ENCODE measurements at places on chromosomes 16 and 17. TPM values are rescaled to one million over a fixed set of nuclear protein-coding genes. Genes with fewer than 3 reads are reported as not detected.

The KARS1 gene
- polyA plus RNA-seq = 105 TPM

The FAAP100 gene
- polyA plus RNA-seq = 21.4 TPM

The CCL3 gene
- polyA plus RNA-seq = 526 TPM

GRCh38 chr17:78993241-78993956 is 13.7 kb upstream of the LGALS3BP start:
- no peaks in the 10 kb centered on the region for H3K4me1 ChIP-seq
- no peak overlapping the region for H3K4me3 ChIP-seq
- peak; percentile 57 for DNase-seq
- H3K27ac ChIP-seq = no peak overlapping the region
- H3K36me3 ChIP-seq = peaks cover 24% of the 10 kb centered on the region

GRCh38 chr16:88477631-88478519 is 24.8 kb downstream of the ZFPM1 start:
- H3K4me1 ChIP-seq = peaks cover 17% of the 10 kb centered on the region
- H3K27me3 ChIP-seq = no peaks in the 10 kb centered on the region
- no peaks in the 10 kb centered on the region for H3K36me3 ChIP-seq
- no peak for DNase-seq
- H3K27ac ChIP-seq = no peak overlapping the region

- no peak for DNase-seq
- no peaks in the 10 kb centered on the region for H3K4me1 ChIP-seq
- H3K27me3 ChIP-seq = no peaks in the 10 kb centered on the region
- H3K27ac ChIP-seq = no peak overlapping the region
Measured at GRCh38 chr16:59044616-59045015, 310.5 kb upstream of the GOT2 start.

DNA sequence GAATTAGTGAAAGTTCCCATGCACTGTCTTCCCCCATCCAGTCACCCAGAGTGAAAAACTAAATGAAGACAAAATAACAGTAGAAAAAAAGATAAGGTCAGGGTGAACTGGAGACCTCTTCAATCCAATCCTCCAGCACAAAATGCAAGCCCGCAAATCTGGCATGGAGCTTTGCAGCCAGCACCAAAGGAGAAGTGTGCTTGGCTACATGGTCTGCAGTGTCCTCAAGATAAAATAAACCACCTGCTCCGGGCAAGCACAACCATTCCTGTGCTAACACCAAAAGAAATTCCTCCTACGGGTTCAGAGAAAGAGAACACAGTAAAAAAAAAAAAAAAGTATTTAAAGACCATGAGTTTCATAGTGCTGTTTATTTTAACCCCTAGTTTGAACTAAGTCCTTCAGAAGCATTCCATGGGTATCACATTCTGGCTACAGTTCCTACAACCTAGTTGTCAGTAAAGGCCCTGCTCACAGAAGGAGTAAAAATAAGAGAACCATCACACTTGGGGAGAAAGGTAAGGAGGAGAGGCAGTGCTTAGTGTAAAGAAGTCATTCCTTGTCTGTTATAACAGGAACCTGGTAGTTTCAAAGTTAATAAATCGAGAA is 109.1 kb downstream of the GAS7 start:
- no peaks in the 10 kb centered on the region for H3K36me3 ChIP-seq
- H3K27me3 ChIP-seq = no peaks in the 10 kb centered on the region
- H3K27ac ChIP-seq = no peak overlapping the region

DNA sequence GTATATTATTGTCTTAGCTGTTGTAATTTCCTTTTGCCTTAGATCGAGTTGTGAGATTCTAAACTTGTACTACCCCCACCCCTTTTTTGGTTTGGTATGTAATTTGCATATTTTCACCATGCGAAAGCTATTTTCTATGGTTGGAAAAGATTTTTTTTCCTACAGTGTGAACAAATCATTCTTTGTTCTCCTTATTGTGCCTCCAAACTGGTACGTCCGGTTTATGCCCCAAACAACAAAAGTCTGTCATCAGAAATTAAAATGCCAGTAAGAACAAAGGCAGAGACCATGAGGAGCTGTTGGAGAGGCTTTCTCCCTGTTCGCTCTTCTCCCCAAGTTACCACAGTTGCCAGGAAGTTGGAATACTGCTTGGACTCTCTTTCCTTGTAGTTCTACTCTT is 66.1 kb downstream of the BCAS3 start:
- H3K27me3 ChIP-seq = no peaks in the 10 kb centered on the region
- H3K4me1 ChIP-seq = no peaks in the 10 kb centered on the region
- no peaks in the 10 kb centered on the region for H3K36me3 ChIP-seq
- DNase-seq = peak; percentile 85
- H3K27ac ChIP-seq = no peak overlapping the region
- no peak overlapping the region for H3K4me3 ChIP-seq

GRCh38 chr16:70576431-70577255 is 53.0 kb downstream of the SF3B3 start:
- H3K4me3 ChIP-seq = no peak overlapping the region
- H3K36me3 ChIP-seq = peaks cover 17% of the 10 kb centered on the region
- H3K4me1 ChIP-seq = peaks cover 26% of the 10 kb centered on the region
- peak; percentile 50 for DNase-seq
- no peak overlapping the region for H3K27ac ChIP-seq

DNA sequence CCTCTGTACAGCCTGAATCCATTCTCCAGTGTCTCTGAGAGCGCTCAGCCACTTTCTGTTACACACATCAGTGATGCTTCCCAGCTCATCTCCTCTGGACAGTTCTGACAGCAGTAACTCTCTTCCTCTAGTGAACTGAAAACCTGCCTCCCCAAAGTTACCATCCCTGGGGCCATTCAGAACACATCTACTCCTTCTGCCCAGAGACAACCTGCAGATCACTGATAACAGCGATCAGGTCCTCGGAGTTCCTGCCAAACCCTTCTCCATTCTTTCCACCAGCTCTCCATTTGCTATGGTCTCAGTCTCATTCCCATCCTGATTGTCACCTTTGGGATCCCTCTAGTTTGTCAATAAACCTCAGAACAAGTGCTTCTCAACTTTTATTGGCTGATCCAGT is 7.3 kb downstream of the ZZEF1 start:
- H3K36me3 ChIP-seq = no peaks in the 10 kb centered on the region
- no peak overlapping the region for H3K27ac ChIP-seq
- H3K4me3 ChIP-seq = no peak overlapping the region
- H3K4me1 ChIP-seq = peaks cover 4% of the 10 kb centered on the region
- DNase-seq = no peak

DNA sequence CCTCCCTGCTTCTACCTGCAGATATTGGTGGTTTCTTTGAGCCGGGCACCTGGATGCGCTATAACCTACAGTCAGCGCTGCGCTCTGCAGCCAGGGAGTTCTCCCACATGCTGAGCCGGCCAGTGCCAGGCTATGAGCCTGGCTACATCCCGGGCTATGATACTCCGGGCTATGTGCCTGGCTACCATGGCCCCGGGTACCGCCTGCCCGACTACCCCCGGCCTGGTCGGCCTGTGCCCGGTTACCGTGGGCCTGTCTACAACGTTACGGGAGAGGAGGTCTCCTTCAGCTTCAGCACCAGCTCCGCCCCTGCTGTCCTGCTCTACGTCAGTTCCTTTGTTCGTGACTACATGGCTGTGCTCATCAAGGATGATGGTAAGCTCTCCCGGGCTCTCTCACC is 13.2 kb downstream of the CNTNAP1 start:
- H3K27me3 ChIP-seq = no peaks in the 10 kb centered on the region
- DNase-seq = no peak
- H3K4me3 ChIP-seq = no peak overlapping the region
- H3K27ac ChIP-seq = no peak overlapping the region
- peaks cover 29% of the 10 kb centered on the region for H3K36me3 ChIP-seq

GRCh38 chr16:19228052-19228451 is 57.5 kb upstream of the CLEC19A start:
- no peak overlapping the region for H3K27ac ChIP-seq
- peaks cover 11% of the 10 kb centered on the region for H3K36me3 ChIP-seq
- H3K4me1 ChIP-seq = no peaks in the 10 kb centered on the region
- no peaks in the 10 kb centered on the region for H3K27me3 ChIP-seq

DNA sequence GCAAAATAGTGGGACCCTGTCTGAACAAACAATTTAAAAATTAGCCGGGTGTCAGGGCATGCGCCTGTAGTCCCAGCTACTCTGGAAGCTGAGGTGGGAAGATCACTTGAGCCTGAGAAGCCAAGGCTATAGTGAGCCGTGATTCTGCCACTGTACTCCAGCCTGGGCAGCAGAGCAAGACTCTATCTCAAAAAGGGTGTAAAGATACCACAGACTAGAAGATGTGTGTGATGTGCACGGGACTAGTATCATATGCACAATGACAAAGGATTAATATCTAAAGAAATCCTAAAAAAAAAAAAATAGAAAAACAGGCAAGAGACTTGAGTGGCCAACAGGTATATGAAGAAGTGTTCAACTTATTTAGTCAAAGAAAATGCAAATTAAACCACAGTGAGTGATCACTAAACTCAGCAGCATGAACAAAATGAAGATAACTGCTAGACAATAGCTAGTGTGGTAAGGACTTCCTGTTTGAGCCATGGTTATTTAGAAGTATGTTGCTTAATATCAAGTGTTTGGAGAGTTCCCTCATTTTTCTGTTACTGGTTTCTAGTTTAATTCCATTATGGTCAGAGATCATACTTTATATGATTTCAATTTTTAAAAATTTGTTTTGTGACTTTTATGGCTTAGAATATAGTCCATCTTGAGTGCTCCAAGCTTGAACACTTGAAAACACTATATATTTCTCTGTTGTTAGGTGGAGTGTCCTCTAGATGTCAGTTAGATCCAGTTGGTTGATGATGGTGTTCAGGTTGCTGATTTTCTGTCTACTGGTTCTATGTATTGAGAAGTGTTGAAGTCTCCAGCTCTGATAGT is 14.7 kb upstream of the SLX4 start:
- DNase-seq = no peak
- H3K27me3 ChIP-seq = no peaks in the 10 kb centered on the region
- peaks cover 2% of the 10 kb centered on the region for H3K4me1 ChIP-seq
- no peaks in the 10 kb centered on the region for H3K36me3 ChIP-seq
- H3K27ac ChIP-seq = no peak overlapping the region

DNA sequence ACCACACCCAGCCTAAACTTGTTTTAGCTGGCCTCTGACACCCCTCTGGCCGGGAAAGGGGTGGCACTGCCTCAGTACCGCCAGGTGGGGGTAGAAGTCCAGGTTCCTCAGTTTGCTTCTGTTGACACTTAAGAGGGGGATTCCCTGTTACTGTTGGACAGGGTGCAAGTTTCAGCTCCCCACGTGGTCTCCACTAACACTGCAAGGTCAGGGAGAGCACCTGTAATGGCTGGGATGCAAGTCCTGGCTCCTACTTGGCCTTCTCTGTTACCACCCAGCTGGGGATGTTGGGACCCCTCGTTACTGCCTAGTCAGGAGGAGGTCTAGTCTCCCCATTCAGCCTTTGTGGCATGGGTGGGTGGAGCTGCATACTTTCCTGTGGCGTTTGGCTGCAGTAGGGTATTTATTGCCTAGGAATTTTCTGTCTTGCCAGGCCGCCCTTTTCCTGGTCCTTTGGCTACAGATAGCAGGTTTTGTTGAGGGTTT is 10.6 kb upstream of the MFAP4 start:
- H3K4me1 ChIP-seq = peaks cover 20% of the 10 kb centered on the region
- H3K4me3 ChIP-seq = no peak overlapping the region
- no peaks in the 10 kb centered on the region for H3K27me3 ChIP-seq
- no peak overlapping the region for H3K27ac ChIP-seq
- DNase-seq = no peak

- H3K27ac ChIP-seq = no peak overlapping the region
- H3K27me3 ChIP-seq = no peaks in the 10 kb centered on the region
- no peak overlapping the region for H3K4me3 ChIP-seq
- H3K36me3 ChIP-seq = peaks cover 17% of the 10 kb centered on the region
Measured at GRCh38 chr16:46920402-46921068, 36.4 kb downstream of the GPT2 start.

DNA sequence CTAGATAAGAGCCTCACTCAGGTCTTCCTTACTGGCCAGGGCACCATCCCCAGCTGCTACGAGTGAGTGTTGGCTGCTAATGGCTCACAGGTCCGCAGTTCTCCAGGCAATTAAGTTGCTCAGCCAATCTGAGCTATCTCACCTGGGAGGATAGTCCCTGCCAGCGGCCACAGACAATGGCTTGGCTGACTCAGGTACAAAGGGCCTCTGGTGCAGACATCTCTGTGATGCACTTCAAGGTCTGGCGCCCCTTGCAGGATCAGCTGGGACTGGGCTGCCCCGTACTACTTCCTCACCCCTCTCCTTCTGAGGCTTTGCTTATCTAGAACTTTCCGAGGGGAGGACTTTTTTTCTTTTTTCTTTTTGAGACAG is 49.2 kb upstream of the EMP2 start:
- no peak overlapping the region for H3K27ac ChIP-seq
- no peak overlapping the region for H3K4me3 ChIP-seq
- no peaks in the 10 kb centered on the region for H3K4me1 ChIP-seq
- no peak for DNase-seq

GRCh38 chr16:71464231-71464630 is 2.2 kb upstream of the ZNF23 start:
- H3K4me3 ChIP-seq = no peak overlapping the region
- no peaks in the 10 kb centered on the region for H3K36me3 ChIP-seq
- DNase-seq = no peak
- peaks cover 5% of the 10 kb centered on the region for H3K4me1 ChIP-seq

- H3K4me1 ChIP-seq = peaks cover 13% of the 10 kb centered on the region
- DNase-seq = peak; percentile 66
- peak overlapping the region; percentile 99 for H3K27ac ChIP-seq
Measured at GRCh38 chr17:29292992-29293889, 707 bp downstream of the NUFIP2 start.

- H3K27me3 ChIP-seq = no peaks in the 10 kb centered on the region
- no peak for DNase-seq
- no peak overlapping the region for H3K27ac ChIP-seq
- peaks cover 9% of the 10 kb centered on the region for H3K36me3 ChIP-seq
- no peaks in the 10 kb centered on the region for H3K4me1 ChIP-seq
Measured at GRCh38 chr17:82392209-82392920, 20.8 kb downstream of the UTS2R start.

- peak; percentile 84 for DNase-seq
- H3K27me3 ChIP-seq = no peaks in the 10 kb centered on the region
- H3K27ac ChIP-seq = no peak overlapping the region
- H3K36me3 ChIP-seq = no peaks in the 10 kb centered on the region
- H3K4me3 ChIP-seq = no peak overlapping the region
- peaks cover 3% of the 10 kb centered on the region for H3K4me1 ChIP-seq
Measured at GRCh38 chr17:1943436-1943831, 81.7 kb downstream of the RTN4RL1 start.

GRCh38 chr16:86569701-86570447 is 3.2 kb downstream of the FOXC2 start:
- H3K4me1 ChIP-seq = no peaks in the 10 kb centered on the region
- H3K27ac ChIP-seq = no peak overlapping the region
- H3K4me3 ChIP-seq = no peak overlapping the region
- peaks cover 74% of the 10 kb centered on the region for H3K27me3 ChIP-seq

GRCh38 chr17:67137860-67138259 is 93.5 kb downstream of the CACNG1 start:
- no peaks in the 10 kb centered on the region for H3K4me1 ChIP-seq
- H3K4me3 ChIP-seq = no peak overlapping the region
- no peak for DNase-seq
- no peaks in the 10 kb centered on the region for H3K27me3 ChIP-seq

DNA sequence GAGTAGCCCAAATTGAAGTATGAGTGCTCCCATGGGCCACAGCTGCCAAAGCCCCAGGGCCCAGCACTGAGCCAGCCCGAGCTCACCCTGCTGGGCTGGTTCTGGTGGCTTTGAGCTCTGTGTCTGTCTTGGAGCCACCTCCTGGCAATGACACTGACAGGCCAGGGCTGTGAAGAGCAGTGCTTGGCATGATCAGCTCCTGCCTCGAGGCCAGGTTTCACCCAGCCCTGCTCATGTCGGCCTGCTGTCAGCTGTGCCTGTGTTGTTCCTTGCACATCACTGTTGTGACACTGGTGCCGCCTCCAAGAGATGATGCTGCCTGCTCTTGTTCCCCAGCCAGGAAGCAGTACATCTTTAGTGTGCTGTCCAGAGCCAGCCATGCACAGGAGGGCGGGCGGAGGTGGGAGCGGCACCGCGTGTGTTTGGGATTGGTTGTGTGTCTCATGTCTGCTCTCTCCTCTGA is 26.0 kb downstream of the PLD6 start:
- H3K27ac ChIP-seq = no peak overlapping the region
- H3K36me3 ChIP-seq = peaks cover 28% of the 10 kb centered on the region
- no peaks in the 10 kb centered on the region for H3K4me1 ChIP-seq
- H3K4me3 ChIP-seq = no peak overlapping the region
